Stimulated activated CD4-positive, alpha-beta T cell treated with anti-CD3 and anti-CD28 coated beads, TNF-alpha, amount 100 ng/mL, for 1 hour (primary cell): ENCODE measurements at places on chromosomes 12 and 14.

DNA sequence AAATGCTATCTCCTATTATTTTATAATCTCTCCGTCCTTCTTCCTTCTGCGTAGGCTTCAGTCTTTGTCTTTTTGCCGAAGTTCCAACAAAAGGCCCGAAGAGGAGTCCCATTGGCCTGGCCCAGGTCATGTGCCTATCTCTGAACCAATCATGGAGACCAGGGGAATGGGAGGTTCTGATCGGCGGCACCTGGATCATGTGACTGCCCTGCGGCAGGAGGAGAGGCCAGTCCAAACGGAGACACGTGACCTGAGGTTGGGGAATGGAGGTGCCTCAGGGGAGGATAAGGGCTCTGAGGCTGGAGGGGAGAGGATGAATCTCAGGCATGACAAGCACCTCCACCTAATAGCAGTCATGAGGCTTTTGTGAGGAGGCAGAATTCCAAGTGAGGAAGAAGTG lies 86.0 kb downstream of the AACS start:
- DNase-seq, result no peak

- DNase-seq, result no peak
Observed at GRCh38 chr12:57227315-57228115, 2.0 kb upstream of the SHMT2 start.

DNA sequence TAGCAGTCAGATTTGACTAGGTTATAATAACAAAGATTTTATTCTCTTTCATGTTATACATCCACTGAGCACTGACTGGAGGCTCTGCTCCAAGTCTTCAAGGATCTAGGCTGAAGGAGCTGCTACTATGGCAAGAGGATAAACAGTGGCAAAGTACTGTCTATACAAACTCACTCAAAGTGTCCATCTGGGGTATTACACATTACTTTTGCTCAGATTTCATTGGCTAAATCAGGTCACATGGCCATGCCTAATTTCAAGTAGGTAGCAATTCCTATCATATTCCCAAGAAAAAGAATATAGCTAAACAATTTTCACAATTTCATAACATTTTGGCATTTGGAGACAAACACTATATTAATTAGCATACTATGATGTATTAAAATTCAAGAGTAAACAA lies 40.9 kb downstream of the CDK17 start:
- no peak for DNase-seq

GRCh38 chr12:6540181-6540877 lies 6.0 kb downstream of the GAPDH start:
- DNase-seq, result no peak

GRCh38 chr12:109967383-109968031 lies 28.7 kb downstream of the GIT2 start:
- no peak for DNase-seq

GRCh38 chr12:131287938-131288764 lies 334.4 kb downstream of the ADGRD1 start:
- no peak for DNase-seq

GRCh38 chr12:60920841-60921495 lies 1325.1 kb downstream of the SLC16A7 start:
- DNase-seq, result no peak

DNA sequence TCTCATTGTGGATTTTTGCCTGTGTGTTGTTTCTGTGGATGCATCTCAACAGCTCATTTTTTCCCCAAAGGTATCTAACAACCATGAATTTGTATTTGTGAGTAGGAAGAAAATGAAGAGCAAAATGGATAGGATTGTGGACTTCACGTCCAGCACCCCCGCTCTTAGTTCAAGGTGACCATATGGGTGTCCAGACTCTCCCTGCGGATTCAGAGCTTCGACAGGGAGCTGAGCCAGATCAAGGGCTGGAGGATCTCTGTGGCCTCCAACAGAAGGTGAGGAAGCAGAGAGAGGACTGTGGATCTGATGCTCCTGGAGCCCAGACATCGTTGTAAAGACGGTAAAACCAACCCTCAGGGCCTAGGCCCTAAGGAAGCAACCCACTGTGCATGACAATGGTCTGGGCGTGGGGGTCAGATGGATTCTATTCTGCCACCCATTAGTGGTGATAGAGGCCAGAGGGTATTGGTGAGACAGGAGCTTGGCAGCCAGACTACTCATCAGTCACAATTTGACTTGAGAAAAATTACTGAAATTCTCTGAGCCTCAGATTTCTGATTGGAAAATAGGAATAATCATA lies 659.7 kb upstream of the TMEM132C start:
- no peak for DNase-seq

GRCh38 chr12:57190821-57191220 lies 25.8 kb upstream of the NXPH4 start:
- no peak for DNase-seq

- no peak for DNase-seq
Observed at GRCh38 chr12:83145325-83145840, 458.7 kb downstream of the TMTC2 start.
